ENCODE measurements at places on chromosomes 3 and 15. TPM values are rescaled to one million over a fixed set of nuclear protein-coding genes. Genes with fewer than 3 reads are reported as not detected.

The CPNE9 gene
- total RNA-seq: not detected

The IGSF10 gene
- total RNA-seq: 1.3 TPM

The STRIT1 gene
- total RNA-seq: not detected

The MUC13 gene
- not detected for total RNA-seq

The ZDHHC3 gene
- 93.9 TPM for total RNA-seq

The GPR176 gene
- 103 TPM for total RNA-seq

The RBPMS2 gene
- total RNA-seq: not detected

The ITIH3 gene
- not detected for total RNA-seq

The CEP97 gene
- total RNA-seq: 8.6 TPM

The CADPS gene
- total RNA-seq: 3.8 TPM

The SNTN gene
- not detected for total RNA-seq

The GRAMD1C gene
- total RNA-seq: 7.1 TPM

The FANCD2OS gene
- not detected for total RNA-seq

The ARHGAP31 gene
- total RNA-seq: 4.2 TPM

The PPP1R14D gene
- total RNA-seq: not detected

The SERPINI2 gene
- total RNA-seq: not detected

The AHSG gene
- total RNA-seq: not detected

The PRR20G gene
- not detected for total RNA-seq

The HAPLN3 gene
- total RNA-seq: 0.87 TPM

The XCR1 gene
- not detected for total RNA-seq

The ANKRD34C gene
- not detected for total RNA-seq

The MESP2 gene
- 0.58 TPM for total RNA-seq

The DPPA4 gene
- total RNA-seq: not detected

The NAALADL2 gene
- total RNA-seq: 19.7 TPM

The TRPM1 gene
- not detected for total RNA-seq

The CDC25A gene
- total RNA-seq: 2.6 TPM

The FAM174B gene
- total RNA-seq: 2.8 TPM

Data from smooth muscle cell of trachea (primary cell).